ENCODE measurements at places on chromosomes 16 and 17.

- no peak for DNase-seq
Measured at GRCh38 chr17:74464730-74465377, 1.6 kb upstream of the CD300A start.

DNA sequence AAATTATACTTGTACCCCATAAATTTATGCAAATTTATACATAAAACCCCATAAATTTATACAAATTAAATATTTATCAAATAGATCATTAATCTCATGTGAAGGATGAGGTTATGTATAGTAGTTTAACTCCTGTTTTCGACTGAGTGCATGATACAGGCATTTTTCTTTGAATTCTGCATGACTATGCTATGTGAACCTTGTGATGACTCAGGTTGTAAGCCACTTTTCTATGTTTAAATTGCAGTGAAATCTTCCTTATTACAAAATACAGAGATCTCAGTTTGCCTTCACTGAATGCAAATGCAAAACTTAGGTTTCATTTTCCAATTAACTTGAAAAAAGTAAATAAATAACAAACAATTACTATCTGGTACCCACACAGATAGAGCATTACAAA is 843.7 kb downstream of the CDH11 start:
- DNase-seq, result no peak

- no peak for DNase-seq
Measured at GRCh38 chr16:30784215-30784614, 2.8 kb downstream of the ZNF629 start.

- DNase-seq, result no peak
Measured at GRCh38 chr17:44010966-44011647, 3.7 kb downstream of the TMEM101 start.

DNA sequence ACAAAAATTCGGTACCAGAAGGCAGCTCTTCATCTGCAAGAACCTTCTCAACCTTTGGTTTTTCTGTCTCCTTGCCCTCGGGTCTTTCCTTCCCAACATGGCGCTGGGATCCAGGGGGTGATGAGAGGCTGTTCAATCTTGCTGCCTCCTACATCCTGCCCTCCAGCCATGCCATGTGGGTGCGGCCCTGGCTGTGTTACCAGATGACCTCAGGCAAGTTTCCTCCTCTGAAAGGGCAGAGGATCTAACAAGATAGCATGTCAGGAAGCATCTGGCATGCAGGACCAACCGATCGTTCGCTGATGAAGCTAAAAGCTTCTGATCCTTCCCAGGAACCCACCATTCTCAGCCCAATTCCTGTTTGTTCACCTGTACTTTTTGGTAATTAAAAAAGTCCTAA is 36.8 kb upstream of the BCAR1 start:
- DNase-seq, result no peak

GRCh38 chr17:15978606-15979005 is 20.9 kb downstream of the ZSWIM7 start:
- DNase-seq, result no peak

DNA sequence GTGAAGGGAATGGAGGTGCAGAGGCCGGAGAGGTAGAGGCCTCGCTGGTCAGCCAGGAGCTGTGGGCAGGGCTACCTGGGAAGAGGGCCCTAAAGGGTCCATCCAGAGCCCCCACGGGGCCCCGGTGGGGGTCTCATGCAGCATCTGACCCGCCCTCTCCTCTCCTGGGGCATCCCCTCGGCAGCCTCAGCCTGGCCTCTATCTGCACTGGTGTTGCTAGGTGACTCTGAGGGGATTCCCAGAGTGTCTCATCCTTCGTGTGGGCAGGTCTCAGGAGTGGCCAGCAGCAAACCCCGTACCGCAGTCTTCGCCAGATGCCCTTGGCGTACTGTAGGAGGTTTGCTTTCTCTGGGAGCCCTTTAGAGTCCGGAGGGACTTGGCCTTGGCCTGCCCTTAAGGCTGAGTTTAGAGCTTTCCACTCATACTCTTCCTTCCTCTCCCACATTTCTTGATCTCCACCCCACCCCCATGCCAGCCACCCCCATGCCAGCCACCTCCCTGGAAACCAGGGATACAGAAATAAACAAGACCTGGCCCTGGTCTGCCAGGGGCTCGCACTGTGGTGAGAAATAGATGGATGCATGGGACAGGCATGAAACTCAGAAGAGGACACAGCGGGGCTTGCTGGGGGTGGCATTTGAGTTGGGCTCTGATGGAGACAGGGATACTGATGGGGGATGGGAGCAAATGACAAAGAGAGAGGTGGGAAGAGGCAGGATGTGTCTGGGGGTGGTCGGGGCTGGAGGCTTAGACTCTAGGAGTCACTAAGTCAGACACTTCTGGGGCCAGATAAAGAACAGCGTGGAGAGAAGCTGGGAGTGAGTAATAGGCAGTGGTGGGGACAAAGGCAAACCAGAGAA is 9.9 kb downstream of the SLC5A10 start:
- no peak for DNase-seq

DNA sequence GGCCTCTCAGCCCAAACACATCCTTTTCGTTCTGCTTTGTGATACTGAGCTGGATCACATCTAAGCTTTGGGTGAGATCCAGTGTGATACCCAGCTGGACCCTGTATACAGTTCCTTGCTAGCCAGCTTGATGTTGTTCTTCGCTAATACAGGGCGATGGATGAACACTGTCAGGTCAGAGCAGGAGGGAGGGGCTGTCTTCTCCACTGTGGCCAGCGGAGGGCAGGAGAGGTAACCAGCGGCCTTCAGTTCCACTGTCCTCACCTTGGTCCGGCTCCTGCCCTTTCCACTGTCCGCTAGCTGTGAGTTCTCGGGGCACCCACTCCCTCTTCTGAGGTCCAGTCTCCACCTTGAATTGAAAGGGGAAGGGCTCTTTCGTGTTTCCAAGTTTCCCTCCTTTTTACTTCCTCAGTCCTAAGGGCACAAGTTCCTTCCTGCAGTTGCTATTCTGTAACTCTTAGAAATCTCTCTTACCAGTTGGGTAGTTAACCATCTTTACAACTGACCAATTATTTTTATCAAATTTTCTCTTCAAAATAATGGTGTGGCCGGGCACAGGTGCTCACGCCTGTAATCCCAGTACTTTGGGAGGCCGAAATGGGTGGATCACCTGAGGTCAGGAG is 3.0 kb upstream of the ZNF213 start:
- DNase-seq, result no peak

GRCh38 chr17:59427425-59427921 is 96.0 kb downstream of the YPEL2 start:
- DNase-seq, result no peak

- no peak for DNase-seq
Measured at GRCh38 chr17:49035470-49036269, 38.5 kb downstream of the IGF2BP1 start.

DNA sequence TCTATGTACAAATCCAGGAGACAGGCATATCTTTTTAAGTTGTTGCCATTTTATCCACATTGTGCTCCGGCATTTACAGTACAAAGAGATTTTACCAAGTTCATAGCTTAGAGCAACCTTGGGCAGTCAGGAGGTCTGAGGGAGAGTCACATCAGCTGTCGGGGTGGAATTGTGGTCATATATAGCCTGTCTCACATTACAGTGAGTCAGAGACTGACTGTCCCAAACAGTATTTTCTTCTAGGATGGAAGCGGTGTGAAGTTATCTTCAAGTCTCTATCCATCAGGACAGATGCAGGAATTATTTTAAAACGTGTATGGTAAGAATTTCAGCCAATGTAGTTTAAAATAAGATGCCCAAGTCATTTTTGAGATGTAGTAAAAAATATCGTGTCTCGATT is 53.0 kb downstream of the GPRC5B start:
- DNase-seq, result no peak

GRCh38 chr17:66655861-66656260 is 179.1 kb upstream of the CACNG5 start:
- no peak for DNase-seq

GRCh38 chr16:11370084-11370931 is 25.0 kb downstream of the RMI2 start:
- no peak for DNase-seq

DNA sequence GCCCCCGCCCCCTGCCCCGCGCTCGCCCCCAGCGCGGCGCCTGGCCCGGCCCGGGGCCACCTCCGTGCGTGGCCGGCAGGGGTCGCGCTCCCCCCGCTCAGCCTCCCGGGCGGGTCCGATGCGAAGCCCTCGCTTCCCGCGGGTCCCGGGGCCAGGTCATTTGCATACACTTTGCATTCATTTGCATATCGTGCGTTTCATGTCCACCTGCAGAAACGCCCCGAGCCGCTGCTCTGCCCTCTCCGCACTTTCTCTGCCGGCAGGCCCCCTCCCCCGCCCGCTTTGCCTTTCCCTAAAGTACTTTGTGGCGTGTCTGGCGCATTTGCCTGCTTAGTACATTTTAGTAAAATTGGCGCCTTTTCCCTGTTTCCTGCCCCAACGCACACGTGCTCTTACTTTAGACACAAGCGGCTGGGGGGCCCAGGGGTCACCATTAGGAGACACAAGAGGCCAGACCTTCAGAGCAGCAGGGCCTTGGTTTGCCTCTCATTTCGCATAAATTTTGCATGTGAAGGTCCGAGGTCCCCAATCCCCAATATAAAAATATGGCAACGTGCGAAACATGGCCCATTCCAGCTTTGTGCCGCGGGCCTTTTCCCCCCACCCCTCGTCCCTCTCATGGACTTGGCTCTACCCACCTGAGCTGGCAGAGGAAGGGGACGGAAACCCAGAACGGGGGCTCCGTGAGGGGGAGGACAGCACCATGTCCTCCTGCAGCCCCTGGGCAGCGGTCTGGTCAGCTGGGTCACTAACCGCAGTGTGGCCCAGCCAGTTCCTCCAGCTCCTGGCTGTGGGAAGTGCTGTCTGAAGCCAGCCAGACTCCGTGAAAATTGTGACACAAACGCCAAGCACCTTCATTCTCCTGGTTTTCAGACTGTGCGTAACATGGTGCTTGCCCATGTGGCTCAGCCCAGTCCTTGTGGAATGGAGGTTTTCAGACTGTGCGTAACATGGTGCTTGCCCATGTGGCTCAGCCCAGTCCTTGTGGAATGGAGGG is 34.8 kb downstream of the CBFA2T3 start:
- no peak for DNase-seq

DNA sequence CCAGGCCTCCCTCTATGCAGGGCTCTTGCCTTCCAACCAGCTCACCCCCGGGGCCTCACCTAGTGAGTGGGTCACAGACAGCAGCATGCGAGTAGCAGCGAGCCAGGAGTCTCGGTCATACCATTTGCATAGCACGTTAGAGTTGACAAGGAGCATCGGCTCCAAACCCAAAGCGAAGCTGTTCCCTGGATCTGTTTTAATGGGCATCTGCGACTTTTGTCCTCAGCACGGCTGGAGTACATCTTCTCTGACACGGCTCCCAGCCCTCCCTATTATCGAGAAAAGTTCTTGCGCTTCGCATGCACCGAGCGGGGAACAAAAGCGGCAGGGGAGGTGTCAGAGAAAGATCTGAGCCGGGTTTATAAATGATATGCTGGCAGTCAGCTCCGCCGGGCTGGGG is 253.3 kb downstream of the MAF start:
- no peak for DNase-seq

- DNase-seq, result peak; percentile 98
Measured at GRCh38 chr17:29042679-29043538, at the start of gene PIPOX. PIPOX (plus strand) TSS chr17:29043141; CDS start chr17:29043226, 85 bp downstream.

DNA sequence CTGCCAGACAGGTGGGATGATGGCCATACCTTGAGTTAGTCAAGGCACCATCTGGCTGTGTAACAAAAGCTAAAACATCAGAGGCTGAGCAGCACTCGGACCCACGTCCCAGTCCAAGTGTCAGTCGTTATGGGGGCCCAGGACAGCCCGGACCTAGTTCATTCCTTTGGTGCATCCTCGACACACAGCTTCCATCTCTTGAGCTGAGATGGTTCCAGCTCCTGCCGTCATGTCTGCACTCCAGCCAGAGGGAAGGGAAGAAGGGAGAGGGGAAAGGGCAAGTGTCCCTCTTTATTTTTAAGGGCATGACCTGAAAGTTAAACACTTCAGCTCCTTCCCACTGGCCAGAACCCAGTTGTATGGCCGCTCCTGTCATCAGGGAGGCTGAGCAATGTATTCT is 218.0 kb downstream of the SEC14L1 start:
- no peak for DNase-seq

GRCh38 chr17:49760932-49761558 is 2.9 kb downstream of the FAM117A start:
- DNase-seq, result no peak

DNA sequence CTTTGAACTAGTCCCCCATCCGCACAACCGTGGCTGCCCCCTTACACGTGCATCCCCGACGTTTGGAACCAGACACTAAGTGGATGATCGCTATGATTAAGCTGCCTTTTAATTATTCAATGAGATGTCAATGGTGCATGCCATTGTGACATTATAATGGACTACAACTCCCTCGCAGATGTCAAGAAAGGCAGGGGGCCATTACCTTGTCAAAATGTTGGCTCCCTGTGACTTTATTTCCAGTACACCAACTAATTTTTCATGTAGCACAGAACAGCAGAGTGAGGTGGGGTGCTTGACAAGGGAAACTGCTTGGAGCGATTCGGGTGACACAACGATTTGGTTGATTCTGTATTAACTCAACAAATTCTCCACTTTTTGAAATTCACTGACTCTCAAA is 26.5 kb downstream of the ASIC2 start:
- no peak for DNase-seq

- no peak for DNase-seq
Measured at GRCh38 chr16:11194913-11195312, 61.1 kb downstream of the SOCS1 start.

- no peak for DNase-seq
Measured at GRCh38 chr16:86783636-86784626, 205.6 kb downstream of the FOXL1 start.

GRCh38 chr17:79338152-79338551 is 263.5 kb downstream of the ENGASE start:
- DNase-seq, result no peak

- DNase-seq, result no peak
Measured at GRCh38 chr16:12147681-12148080, 171.1 kb downstream of the SNX29 start.

DNA sequence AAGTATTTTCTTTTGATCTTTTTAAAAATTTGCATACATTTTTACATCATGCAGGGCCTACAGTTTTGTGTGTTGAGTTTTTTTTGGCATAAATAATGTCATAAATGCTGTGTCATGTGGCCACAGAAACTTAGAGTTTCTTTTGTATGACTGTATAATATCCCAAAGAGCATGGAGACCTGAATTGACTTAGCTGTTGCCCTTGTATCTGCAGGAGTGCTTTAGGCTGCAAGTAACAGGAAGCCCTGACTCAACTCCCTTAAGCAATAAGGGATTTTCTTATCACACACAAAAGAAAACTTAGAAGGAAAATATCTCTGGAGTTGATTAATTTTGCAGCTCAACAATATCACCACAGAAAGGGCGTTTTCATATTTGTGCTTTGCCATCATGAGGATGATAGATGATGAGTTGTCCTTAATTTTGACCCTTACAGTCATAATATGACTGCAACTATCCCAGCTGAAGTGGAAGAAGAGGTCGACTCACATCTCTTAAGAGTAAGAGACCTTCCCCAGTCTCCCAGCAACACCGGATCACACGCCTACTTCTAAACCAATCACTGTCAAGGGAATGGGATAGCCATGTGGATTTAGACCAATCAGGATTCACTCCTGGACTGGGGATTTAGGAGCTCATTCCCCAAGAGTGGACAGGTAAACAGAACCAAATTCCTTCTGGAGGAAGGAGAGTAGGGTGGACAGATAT is 138.9 kb downstream of the GSG1L start:
- DNase-seq, result no peak

GRCh38 chr17:33113276-33113990 is 121.8 kb downstream of the SPACA3 start:
- no peak for DNase-seq

GRCh38 chr16:12259651-12260050 is 283.1 kb downstream of the SNX29 start:
- no peak for DNase-seq
